ENCODE measurements at places on chromosomes 11 and 22.
A peak's percentile ranks its signal among the peaks of the same experiment; 100 is the strongest.

DNA sequence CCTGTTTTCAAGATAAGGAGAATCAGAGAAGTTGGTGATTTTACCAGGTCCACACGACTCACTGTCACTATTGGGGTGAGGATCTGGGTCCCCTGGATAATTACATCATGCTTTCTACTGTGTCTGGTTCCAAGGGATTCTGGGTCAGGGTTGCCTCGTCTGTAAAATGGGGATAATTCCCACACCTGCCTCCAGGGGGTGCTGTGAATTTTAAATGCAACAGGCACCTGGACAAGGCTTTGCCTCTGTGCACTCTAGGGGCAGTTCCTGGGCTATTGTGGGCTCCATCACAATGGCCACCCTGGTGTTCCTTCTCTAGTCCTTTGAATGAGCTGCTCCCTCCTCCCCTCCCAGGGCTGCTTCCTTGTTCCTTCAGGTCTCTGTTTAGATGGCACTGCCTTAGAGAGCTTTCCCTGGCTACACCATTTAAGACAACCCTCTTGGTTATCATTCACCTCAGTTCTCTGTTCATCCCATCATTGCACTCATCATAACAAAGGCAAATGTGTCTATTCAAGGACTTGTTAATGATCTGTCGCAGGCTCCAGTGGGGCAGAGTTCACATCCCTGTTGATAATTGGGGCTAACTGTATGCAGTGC is 178.6 kb downstream of the MIAT start:
- peak; percentile 32 for DNase-seq

GRCh38 chr22:45496451-45496941 is 6.2 kb upstream of the FBLN1 start:
- DNase-seq, result no peak

DNA sequence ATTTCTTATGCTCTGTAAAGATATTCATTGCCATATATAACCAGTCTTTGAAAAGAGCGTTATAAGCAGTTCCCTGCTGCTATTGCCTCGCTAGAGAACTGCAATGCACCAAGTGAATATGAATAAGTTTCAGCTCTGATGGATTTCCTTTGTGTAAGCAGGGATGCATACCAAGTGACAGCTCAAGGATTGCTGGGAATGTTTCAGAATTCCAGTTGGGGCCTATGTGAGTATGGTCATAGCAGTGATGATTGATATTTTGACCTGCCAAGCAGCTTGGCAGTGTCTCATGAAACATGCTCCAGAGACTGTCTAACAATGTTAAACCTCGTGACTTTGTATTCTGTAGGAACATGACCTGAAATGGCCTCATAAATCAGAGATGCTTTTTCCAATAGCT is 312.6 kb downstream of the C11orf87 start:
- peak; percentile 36 for DNase-seq

GRCh38 chr11:12114193-12115033 is 4.0 kb downstream of the MICAL2 start:
- DNase-seq, result no peak

- DNase-seq, result no peak
Observed at GRCh38 chr11:118620529-118621070, 13.2 kb downstream of the PHLDB1 start.

GRCh38 chr11:120128392-120129119 is 9.4 kb downstream of the TRIM29 start:
- peak; percentile 86 for DNase-seq

GRCh38 chr22:22877523-22878210 is 9.9 kb upstream of the IGLL5 start:
- peak; percentile 54 for DNase-seq

- DNase-seq, result no peak
Observed at GRCh38 chr11:112783945-112784322, 177.3 kb upstream of the NCAM1 start.

GRCh38 chr22:38740116-38740723 is 15.6 kb downstream of the SUN2 start:
- no peak for DNase-seq

- no peak for DNase-seq
Observed at GRCh38 chr11:12696911-12697581, 22.8 kb downstream of the TEAD1 start.

GRCh38 chr22:36668854-36669253 is 34.7 kb downstream of the CACNG2 start:
- DNase-seq, result no peak

- no peak for DNase-seq
Observed at GRCh38 chr22:19836512-19836911, 18.2 kb downstream of the GNB1L start.

DNA sequence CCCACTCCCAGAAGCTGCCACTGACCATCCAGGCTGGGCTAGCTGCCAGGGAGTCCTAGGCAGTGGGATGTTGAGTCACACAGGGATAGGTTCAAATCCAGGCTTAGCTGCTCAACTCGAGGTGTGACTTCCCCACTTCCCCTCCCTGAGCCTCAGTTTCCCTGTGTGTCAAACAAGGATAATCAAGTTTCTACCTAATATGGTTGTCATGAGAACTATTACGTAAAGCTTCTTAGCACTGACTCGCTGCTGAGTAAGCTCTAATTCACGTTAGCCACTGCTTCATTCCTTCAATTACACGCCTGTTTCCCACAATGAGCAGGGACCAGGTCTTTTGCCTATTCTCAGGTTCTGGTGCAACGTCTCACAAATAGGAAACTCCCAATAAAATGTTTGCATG is 67.7 kb downstream of the SEZ6L start:
- DNase-seq, result peak; percentile 12

GRCh38 chr22:46587492-46588278 is 32.5 kb upstream of the GRAMD4 start:
- DNase-seq, result no peak

GRCh38 chr11:46122945-46123715 is 1.9 kb upstream of the PHF21A start:
- DNase-seq, result no peak

GRCh38 chr11:1927848-1928469 is 8.5 kb downstream of the TNNT3 start:
- no peak for DNase-seq

- DNase-seq, result no peak
Observed at GRCh38 chr11:73795925-73796632, 8.4 kb downstream of the MRPL48 start.

- no peak for DNase-seq
Observed at GRCh38 chr11:18958221-18958910, 19.2 kb upstream of the MRGPRX1 start.

DNA sequence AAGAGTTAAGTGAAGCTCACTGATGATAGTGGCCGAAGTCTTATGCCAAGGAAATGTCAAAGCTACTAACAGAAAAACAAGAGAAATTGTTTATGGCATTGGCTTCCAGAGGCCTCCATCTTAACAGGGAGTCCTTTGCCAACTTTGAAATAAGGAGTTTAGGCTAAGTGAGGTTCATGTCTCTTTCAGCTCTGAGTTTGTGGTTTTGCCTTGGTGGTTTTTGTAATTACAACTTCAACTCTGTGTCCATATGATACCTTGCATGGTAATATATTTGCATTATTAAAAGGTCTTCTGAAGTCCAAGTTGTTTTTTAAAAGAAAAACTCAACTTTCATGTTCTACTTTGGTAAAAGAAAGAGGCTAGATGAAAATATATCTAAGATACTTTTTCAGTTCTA is 31.4 kb upstream of the ANO5 start:
- no peak for DNase-seq

DNA sequence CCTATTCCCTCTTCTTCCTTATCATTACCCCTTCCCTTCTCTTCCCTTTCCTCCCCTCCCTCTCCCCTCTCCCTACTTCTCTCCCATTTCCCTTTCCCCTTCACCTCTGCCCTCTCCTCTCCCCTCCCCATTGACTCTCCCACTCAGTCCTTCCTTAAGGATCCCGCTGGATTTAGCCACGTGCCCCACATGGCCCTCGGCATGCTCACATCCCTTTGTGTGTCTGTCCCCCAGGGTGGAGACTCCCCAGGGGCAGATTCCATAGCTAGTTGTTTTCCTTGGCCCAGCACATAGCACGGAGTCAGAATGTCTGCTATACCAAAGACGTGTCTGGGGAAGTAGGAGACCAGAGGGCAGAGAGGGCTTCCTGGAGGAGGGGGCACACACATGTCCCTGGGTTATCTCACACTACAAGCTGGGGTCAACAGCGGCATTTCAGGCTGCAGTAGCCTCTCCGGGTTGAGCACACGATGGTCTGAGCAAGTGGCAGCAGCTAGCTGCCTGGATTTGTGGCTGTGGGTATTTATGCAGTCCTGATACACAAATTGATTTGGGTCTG is 487.0 kb downstream of the TBC1D22A start:
- no peak for DNase-seq

- no peak for DNase-seq
Observed at GRCh38 chr11:101996111-101996510, 51.1 kb upstream of the CFAP300 start.

DNA sequence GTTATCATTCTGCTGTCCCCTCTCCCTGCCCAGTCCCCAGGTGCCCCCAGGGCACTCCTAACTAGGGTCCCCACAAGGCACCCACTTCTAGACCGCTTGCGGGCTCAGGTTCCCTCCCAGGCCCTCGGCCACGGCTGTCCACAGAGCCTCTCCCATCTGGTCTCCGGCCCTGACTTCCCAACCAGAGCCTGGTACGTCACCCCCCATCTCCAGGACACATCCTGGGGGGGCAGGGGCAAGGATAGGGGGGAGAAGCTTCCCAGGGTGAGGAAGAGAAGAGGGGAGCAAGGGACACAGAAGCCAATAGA is 457 bp downstream of the SSTR3 start:
- no peak for DNase-seq

DNA sequence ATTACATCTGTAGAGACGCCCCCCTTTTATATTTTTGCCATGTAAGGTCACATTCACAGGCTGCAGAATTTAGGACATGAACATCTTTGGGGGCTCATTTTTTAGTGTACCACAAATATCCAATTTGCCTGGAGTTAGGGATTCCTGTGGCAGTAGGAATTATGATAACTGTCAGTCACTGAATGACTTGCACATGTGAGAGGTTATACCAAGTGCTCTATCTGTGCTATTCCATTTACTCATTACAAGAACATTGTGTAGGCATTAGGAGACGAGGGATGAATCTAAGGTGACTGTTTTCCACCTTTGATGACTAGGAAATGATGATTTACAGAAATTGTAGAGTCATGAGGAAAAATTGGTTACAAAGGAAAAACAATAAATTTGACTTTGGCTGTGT is 79.3 kb downstream of the LIF start:
- no peak for DNase-seq

DNA sequence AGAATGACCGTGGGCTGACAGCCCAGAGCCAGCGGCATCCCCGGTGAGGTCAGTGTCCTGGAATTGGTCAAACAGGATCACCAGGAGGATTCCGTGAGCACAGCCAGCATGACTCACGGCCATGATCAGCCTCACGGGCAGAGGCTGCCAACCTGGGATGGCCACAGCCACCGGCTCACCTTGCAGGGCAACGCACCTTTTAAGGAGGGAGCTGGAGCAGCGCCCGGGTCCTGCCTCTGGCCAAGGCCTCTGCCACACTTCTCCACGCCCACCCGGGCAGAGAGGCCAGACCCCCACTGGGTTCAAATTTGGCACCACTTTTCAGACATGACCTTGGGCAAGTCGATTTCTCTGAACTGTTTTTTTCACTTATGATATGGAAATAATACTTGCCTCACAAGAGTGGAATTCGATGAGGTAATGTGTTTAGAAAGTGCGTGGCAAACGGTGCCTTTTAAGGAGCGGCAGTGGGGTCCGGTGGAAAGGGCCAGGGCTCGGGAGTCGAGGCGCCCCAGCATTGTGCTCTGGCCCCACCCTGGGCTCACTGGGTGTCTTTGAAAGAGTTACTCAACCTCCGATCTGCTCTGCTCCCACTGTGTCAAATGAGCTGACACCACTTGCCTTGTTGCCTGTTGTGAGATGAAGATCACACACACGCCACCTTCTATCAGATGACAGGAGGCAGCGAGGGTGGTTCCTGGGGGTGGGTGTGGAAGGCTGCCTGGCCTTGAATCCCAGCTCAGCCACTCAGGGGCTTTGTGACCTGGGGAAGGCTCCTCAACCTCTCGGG is 16.0 kb downstream of the TXN2 start:
- DNase-seq, result peak; percentile 97

GRCh38 chr11:105282658-105283057 is 143.1 kb upstream of the CARD18 start:
- no peak for DNase-seq

GRCh38 chr22:49052023-49052538 is 775.6 kb downstream of the BRD1 start:
- DNase-seq, result peak; percentile 41

GRCh38 chr11:126588630-126589491 is 233.4 kb downstream of the ST3GAL4 start:
- no peak for DNase-seq

GRCh38 chr11:58609723-58610122 is 12.7 kb upstream of the CNTF start:
- DNase-seq, result no peak

GRCh38 chr11:26442131-26442530 is 110.2 kb downstream of the ANO3 start:
- DNase-seq, result peak; percentile 79

DNA sequence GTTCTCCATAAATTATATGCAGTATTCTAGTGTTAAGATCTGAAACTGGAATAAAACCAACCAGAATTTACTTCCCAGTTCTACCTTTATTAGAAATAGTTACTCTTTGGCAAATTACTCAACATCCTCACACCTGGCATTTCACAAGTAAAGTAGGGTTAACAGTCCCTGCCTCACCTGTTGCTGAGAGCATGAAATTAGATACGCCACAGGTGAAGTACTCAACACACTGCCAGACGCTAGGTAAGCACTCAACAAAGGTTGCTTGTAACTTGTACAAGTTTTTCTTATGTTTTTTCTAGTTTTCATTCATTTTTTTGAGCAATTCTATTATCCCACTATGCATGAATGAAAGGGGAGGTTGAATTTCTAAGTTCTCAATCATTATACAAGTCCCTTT is 267.6 kb upstream of the ARHGAP42 start:
- no peak for DNase-seq

GRCh38 chr11:104467404-104467803 is 303.5 kb upstream of the PDGFD start:
- no peak for DNase-seq

DNA sequence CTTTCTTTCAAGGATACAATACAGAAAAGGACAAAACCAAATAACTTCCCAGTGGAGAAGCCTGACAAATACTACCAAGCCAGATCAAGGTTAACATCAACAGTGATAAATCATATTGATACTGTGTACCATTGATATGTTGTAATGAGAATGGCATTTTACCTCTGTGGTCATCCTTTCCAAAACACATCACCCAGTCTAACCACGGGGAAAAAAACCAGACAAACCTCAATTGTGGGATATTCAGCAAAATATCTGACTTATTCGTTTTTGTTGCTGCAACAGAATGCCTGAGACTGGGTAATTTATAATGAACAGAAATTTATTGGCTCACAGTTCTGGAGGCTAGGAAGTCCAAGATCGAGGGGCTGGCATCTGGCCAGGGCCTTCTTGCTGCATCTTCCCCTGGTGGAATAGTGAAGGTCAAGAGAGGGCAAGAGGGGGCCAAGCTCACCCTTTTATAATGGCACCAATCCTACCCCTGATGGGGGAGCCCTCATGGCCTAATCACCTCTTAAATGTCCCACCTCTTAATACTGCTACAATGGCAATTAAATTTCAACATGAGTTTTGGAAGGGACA is 66.1 kb downstream of the FAM76B start:
- DNase-seq, result no peak
